Fibroblast of skin of abdomen (primary cell): ENCODE measurements at places on chromosomes 6 and 20.
A peak's percentile ranks its signal among the peaks of the same experiment; 100 is the strongest.

DNA sequence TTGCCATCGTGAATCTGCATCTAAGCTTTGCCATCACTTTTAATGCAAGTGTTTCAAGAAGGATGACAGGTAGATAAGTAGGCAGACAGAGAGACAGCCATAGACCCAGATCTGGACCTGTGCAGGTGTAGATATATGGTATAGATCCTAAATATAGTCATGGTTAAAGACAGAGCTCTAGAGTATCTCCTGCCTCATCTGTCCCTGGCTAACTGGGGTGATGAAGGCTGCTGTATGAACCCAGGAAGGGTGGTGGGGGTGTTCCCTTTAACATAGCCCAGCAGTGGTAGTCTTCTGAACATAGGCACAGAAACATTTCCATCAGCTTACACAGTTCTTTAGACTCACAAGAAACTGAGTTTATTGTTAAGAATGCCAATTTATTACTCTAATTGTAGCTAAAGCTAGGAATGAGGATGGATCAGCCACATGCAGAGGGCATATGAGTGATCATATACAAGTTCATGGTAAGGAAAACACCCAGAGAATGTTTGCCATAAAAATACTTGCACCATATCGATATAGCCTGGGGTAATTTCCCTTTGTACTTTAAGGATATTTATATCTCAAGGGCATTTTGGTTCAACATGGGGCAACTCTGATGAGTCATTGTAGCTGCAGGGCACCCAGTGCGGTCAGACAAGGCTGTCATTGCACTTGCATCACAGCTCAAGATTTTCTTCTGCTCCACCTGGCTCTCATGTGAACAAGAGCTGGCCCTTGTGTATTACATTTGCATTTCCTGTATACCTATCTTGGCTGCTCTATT lies 587.2 kb downstream of the EPM2A start:
- peak; percentile 6 for DNase-seq

- peak; percentile 76 for DNase-seq
These were observed 40.6 kb downstream of the CTNNBL1 start for GRCh38 chr20:37734228-37734985.

DNA sequence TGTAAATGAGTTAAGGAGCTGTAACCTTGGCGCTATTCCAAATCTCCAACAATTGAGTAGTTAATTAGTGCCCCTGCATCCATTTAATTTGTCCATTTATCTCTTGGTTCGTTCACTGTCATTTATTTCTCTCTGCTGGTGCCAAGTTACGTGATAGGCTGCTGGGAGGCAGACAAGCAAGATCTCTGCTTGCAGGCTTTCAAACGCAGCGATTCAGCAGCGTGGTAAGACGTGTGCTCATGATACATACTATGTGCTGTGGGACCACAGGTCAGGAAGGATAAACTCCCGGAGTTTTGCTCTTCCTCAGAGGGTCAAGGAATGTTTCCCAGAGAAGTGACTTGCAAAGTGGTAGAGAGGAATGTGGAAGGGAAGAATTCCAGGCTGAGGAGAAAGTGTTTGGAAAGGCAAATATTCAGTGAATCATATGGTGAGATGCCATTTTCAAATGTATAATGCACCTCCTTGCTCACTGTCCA lies 46.4 kb downstream of the UTRN start:
- DNase-seq = peak; percentile 84

DNA sequence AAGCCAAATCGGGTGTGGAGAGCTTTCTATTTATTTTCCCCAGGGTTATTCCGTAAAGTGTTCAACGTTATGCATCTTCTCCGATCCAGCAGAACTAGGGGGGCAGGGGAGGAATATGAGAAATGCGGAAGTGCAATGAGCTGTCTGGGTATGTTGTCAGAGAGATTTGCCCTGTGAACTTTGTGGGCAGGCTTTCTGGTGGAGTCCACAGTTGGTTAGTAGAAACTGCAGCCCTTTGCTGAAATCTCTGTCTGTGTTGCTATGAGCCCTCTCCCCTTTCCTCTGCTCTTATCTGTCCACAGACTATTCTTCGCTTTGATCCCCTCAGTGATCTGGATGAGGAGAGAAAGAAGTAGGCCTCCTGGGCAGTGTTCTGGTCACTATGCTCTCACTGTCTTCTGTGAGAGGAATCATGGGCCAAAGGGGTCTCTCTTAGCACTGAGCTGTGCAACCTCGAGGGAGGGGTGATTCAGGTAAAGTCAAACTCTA lies 158.9 kb upstream of the FUT9 start:
- DNase-seq = no peak

DNA sequence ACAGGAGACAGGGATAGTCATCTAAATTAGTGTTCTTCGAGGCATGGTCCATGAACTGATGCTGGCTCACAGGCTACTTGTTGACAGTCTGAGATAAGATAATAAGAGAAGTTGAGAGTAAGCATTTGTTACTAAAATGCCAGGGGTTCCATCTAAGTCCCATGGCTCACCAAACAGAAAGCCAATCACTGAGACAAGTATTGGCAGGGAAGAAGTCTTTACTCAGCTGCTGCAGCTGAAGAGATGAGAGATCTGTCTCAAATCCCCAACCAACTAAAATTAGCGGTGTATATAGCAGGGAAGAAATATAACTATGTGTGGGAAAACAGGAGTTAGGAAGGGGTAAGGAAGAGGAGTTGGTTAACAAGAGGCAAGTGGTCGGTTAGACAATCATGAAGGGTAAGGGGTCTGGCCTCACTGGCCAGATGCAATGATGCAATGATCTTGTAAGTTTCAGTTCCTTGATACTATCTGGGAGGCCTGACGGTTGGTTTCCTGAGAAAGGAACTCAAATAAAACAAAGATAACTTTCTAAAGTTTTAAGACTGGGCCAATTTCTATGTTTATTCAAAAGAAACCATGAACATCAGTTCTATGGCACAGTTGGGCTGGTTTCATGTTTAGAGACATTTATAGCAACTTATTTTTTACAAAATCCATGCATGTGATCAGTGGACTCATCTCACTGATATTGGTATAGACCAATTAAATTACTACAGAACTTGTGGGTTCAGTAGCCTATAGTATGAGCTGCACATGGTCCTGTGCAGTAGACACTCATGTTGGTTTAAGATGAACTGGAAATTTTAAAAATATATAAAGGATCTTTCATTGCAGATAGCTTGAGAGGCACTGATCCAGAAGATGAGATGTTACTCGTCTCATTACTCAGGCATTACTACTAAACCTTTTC lies 9.9 kb upstream of the HEBP2 start:
- DNase-seq = no peak

DNA sequence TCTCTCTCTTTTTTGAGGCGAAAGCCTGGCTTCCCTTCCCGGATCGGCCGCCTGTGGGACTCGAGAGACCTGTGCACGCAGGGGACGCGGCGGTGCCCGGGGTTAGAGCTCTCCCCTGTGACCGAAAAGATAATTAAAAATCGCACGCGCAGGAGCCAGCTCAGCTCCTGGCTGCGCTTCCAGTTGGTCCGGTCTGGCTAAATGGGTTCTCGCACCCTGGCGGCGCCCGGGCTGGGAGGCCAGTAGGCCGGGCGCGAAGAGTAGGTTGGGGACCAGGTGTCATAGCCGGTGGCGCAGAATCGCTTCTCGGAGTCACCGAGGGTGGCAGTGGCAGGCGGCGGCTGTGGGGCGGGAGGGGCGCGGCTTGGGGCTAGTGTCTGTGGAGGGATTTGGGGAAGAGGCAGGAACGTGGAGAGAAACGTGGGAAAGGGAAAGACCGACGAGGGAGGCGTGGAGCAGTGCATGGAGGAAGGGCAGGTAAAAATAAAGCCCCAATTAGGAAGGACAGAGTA lies 41.9 kb upstream of the SUPT3H start:
- peak; percentile 68 for DNase-seq

GRCh38 chr6:42979523-42980177 lies 669 bp upstream of the PEX6 start:
- peak; percentile 22 for DNase-seq
